ENCODE measurements at places on chromosomes 7 and 10.

DNA sequence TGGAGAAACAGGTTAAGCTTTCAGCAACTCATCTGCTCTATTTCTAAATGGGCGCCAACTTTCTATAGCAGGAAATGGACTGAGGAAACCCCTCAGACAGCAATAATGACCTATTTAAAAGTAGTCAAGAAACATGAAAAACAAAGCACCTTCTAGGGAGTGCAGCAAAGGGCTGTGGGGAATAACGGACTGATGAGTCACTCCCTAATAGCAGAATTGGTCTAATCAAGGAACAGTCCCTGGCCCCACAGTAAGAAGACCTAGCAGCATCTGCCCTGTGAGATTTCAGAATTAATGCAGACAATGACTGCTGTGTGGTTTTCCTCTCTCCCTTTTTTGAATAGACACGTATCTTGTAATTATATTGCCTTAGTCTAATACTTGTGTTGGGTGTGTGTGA lies 602.9 kb downstream of the IPMK start:
- no peak for DNase-seq

GRCh38 chr7:54955696-54956420 lies 63.0 kb upstream of the EGFR start:
- no peak for DNase-seq

GRCh38 chr10:119505131-119505551 lies 37.4 kb downstream of the RGS10 start:
- DNase-seq = peak; percentile 84

GRCh38 chr10:62806251-62806650 lies 1.7 kb downstream of the ADO start:
- DNase-seq = no peak

DNA sequence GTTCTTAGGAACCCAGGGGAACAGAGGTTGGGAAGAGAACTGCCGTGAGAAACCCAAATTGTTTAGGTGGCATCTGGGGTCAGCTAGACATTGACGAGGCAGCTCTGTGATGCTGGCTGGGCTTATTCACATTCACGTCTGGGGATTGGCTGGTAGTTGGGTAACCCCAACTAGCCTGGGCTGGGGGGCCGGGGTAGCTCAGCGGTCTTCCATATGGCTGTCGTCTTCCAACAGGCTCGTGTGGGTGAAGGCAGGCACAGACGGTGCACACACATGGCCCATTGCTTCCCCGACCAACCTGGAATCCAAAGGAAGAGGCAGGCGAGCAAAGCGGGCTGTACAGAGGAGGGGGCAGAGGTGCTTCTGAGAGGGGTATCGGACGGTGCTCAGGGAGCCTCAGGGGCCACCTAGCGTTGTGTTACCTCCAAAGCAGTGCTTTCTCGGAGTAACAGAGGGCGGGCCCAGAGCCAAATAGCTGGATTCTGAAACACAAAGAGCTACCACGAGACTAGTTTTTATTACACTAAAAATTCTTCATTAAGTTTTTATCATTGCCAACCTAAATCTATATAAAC lies 34.5 kb downstream of the MKI67 start:
- no peak for DNase-seq

DNA sequence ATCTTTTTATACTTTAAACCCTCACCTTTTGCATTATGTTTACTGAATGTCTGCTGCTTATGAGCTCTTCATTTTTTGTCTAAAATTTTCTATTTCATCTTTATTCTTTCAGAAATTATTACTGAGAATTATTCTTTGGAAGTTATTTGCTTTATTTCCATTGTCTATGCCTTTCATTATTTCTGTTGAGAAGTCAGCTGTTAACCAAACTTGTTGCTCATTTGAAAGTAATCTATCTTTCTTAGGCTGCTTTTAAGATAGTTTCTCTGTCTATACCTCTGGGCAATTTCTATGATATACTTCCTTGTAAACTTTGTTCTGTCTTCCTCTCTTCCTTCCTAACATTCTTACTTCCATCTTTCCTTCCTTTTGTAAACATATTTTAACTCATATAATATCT lies 1165.9 kb upstream of the CELF2 start:
- DNase-seq = no peak

DNA sequence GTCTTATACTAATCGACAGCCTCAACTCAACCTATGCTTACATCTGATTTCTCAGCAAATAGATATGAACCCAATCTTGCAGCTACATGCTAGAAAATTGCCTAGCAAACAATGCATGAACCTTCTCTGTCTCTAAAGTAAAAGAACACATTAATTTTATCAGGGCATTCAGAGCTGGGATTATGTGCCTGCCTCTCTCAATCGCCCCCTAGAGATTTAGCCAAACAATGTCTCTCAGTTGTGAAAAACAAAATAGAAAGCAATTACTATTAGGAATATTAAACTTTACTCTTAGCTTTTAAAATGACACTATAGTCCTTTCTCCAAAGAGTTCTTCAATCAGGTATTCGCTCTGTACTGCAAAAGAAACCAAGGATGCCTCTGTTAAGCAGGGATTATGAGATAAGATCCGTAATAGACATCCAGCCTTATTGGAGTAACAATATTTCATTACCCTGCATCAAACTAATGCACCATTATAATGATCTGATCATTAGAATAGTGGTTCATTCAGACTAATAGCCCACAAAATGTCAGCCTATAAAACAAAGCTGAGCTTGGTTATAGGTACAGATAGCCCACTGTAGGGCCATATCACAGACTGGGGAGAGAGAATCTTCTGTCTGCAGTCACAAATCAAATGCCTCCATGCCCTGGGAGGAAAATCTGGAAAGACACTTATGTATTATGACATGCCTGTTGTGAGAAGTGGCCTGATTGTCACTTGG lies 736.9 kb downstream of the PARD3 start:
- no peak for DNase-seq

DNA sequence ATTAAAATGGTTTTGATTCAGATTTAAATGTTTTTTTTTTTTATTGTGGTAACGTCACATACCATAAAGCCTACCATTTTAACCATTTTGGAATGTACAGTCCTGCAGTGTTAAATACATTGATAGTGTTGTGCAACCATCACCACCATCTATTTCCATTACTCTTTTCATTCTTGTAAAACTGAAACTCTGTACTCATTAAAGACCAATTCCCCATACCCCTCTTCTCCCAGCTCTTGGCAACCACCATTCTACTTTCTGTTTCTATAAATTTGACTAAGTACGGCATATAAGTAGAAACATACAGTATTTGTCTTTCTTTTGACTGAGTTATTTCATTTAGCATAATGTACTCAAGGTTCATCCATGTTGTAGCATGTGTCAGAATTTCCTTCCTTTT lies 96.2 kb downstream of the EXOC4 start:
- no peak for DNase-seq

- no peak for DNase-seq
Observed at GRCh38 chr7:18016547-18017444, 10.8 kb downstream of the PRPS1L1 start.

- DNase-seq = no peak
Observed at GRCh38 chr10:30354669-30355068, 5.6 kb upstream of the MTPAP start.
